Colonic mucosa (tissue), 4 donors: ENCODE measurements at places on chromosomes 2 and 18. TPM values are rescaled to one million over a fixed set of nuclear protein-coding genes. Genes with fewer than 3 reads are reported as not detected.

GRCh38 chr18:24491927-24492834 is 31.7 kb downstream of the HRH4 start:
- H3K27ac ChIP-seq = no peak overlapping the region
- no peaks in the 10 kb centered on the region for H3K36me3 ChIP-seq
- no peaks in the 10 kb centered on the region for H3K4me1 ChIP-seq
- H3K27me3 ChIP-seq = no peaks in the 10 kb centered on the region

DLX1 gene
- total RNA-seq = not detected

MAL gene
- total RNA-seq = 3.5 TPM

PFN4 gene
- total RNA-seq = 0.27 TPM

DNA sequence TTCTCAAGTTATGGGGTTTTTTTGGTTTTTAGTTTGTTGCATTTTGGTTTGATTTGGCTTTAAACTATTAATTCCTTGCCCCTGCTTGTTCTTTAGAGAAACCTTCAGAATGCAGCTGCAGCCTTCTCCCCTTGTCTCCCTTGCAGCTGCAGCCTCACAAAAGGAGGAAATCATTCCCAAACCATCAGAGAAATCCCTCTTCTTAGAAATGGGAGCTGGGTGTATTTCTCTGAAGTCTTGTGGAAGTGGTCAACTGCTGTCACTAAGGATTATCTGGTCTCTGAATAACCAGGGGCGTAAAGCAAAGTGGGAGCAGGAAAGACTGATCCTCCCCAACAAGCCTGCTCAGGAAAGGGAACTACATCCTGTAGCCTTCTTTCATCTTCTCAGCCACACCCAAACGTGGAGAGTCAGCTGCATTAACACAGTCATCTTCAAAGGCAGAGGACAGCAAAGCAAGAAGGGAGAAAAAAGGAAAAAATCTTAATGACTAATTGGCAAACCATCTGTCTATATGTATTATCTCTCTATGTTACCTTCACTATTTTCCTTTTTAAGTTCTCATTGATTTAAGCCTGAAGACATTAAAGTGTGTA is 1834.1 kb upstream of the PIK3C3 start:
- H3K27me3 ChIP-seq = no peaks in the 10 kb centered on the region
- no peaks in the 10 kb centered on the region for H3K36me3 ChIP-seq
- no peak overlapping the region for H3K27ac ChIP-seq
- no peaks in the 10 kb centered on the region for H3K4me1 ChIP-seq
- H3K4me3 ChIP-seq = no peak overlapping the region

DNA sequence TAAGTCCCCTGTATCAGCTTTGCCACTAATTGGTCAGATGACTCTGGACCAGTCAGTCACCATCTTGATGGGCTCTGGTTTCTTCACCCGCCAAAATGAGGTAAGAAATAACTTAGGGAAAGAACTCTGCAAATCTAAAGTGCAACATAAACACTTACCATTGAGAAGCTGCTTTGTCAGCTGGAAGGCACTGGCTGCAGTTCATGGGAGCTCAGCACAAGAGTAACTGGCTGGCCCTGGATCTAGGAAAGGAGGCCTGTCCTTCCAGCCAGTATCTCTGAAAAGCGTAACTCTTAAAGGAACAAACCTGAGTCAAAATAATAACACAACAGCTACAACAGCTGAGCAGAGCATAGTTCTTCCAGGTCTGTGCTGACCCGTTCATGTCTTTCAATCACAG is 123.9 kb downstream of the CACNB4 start:
- no peak for DNase-seq
- H3K27me3 ChIP-seq = no peaks in the 10 kb centered on the region
- H3K4me1 ChIP-seq = no peaks in the 10 kb centered on the region
- H3K36me3 ChIP-seq = no peaks in the 10 kb centered on the region

- no peak overlapping the region for H3K4me3 ChIP-seq
- no peak for DNase-seq
- no peak overlapping the region for H3K27ac ChIP-seq
- no peaks in the 10 kb centered on the region for H3K27me3 ChIP-seq
Measured at GRCh38 chr2:48471048-48471474, 58.9 kb upstream of the STON1 start.
